Myocyte (in vitro differentiated cells): ENCODE measurements at places on chromosomes 4 and X.

DNA sequence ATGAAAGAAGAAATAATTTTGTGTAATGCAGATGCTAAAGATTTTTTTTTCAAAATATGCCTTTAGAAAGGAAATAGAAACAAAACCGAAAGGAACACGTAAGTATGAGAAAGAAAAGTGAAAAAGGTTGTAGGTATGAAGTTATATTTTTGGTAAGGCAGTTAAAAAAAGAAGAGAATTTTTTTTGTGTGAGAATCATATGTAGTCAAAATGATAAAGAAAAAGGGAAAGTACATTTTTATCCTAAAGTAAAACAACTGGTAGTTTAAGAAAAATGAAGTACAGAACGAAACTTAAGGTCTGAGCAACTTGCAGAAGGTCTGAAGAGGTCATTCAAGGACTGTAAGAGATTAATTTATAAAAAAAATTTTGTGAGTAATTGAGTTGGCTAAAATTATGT, 164.0 kb upstream of the TRAM1L1 start:
- DNase-seq, result no peak

GRCh38 chrX:4397471-4397870, 684.0 kb upstream of the PRKX start:
- DNase-seq, result no peak

DNA sequence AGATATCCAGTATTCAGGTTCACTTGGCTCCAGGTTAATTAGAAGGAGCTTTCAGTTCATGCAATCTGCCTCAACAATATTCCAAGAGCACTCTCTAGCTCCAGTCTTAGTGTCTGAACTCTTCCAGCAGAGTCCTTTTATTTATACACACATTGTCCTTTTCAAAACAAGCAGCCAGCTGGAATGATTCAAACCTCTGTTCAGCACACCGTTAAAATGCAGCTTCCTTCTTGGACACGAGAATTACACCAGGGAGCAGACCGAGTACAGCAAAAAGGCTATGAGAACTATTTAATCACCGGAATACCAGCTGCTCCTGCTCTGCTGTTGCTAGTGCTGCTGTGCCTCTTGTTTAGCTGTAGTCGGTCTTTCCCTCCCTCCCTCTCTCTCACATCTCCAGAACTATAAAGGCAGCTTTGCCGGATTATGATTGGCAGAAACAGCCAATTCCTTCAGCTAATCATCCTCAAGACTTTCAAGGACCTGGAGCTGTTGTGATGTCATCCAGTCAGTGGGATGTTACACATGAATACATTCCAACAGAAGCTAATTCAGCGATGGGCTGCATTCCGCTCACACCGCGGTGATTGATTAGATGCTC, at the start of gene NDST4:
Gene NDST4, minus strand, starts transcription at position 115 of the 601 bp plus-strand sequence. CDS start 36,584 bp downstream, outside the sequence.
- DNase-seq, result peak; percentile 56

- DNase-seq, result no peak
Measured at GRCh38 chr4:147309434-147309833, 171.5 kb upstream of the EDNRA start.

- DNase-seq, result no peak
Measured at GRCh38 chrX:68345025-68345424, 88.3 kb downstream of the OPHN1 start.

DNA sequence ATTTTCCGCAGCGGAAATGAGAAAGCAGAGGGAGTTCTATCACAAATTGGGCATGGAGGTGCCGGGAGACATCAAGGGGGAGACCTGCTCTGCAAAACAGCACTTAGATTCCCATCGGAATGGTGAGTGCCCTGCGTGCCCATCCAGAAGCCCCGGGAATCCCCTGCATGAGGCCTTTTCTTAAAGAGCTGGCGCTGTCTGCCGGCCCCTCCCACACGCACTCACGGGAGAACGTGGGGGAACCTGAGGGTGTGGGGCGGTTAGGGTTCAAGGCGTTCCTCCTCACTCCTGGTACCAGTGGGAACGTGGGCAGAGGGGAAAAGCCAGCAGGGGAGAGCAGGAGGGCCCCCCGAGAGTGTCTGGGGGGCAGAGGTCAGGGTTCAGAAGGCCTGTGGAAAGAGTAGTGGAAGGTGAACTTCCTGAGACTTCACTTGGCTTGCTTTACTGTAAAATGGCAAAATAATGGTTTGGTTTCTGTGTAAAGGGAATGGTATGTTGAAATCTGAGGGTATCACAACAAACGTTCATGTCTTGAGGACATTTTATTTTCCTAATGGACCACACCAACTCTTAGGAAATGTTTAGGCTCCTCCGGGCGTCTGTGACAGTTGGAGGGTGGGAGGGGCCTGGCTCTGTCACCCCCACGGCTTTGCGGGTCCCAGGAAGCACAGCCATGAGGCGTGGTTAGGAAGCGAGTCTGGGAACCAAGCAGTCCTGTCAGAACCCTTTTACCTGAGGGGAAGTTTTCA, 38.0 kb downstream of the PCGF3 start:
- DNase-seq, result no peak

DNA sequence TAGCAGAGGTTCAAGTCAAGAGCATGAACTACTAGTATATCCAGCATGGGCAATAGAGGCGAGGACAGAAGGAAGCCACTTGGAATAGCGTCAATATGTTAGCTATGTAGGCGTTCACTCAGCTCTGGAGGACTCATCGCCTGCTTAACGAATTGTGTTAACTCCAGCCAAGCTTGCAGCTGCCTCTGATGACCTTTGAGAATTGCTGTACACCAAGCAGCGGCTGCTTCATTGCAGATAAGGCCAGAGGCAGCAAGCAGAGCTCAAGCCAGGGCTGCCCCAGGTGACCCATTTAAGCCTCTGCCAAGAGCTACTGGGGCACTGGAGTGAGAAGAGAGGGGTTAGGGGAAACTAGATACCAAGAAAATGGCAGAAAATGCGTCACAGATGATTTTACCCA, 160.2 kb upstream of the IGFBP7 start:
- DNase-seq, result peak; percentile 11

DNA sequence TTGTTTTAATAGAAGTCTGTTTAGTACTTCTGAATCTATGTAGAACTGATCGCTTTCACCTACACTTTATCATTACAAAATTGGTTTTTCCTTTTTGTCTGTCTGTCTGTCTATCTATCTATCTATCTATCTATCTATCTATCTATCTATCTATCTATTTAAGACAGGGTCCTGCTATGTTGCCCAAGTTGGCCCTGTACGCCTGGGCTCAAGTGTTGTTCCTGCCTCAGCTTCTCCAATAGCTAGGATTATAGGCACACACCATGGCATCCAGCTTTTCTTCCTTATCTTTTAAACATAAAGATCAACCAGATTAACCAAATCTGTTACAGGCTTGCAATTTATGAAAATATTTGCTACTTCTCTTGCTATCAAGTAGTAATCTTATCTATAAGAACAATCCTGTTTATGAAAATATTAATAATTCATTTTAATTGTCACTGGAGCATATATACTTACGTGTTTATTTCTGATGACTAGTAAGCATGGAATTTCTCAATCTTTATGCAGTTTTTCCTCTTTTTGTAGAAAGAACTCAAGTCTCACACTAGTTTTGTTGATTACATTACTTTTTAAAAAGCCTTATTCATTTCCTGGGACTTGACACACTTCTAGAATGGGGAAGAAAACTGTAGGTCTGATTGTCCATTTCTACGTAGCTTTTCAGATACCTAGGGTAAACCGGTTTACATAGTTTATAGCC, 24.5 kb downstream of the KIAA0232 start:
- no peak for DNase-seq

DNA sequence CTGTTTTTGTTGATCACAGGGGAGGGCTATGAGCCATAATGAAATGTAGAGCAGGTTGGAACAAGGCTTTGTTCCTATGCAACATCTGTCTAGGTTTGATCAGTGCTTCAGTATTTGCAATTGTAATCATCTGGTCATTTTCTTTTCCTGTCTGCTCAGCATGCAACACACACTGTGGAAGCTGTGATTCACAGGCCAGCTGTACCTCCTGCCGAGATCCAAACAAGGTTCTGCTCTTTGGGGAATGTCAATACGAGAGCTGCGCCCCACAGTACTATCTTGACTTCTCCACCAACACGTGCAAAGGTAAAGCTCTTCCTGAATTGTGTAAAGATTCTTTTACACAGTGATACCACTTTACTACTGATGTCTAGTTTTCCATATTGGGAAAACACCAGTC, 181.9 kb upstream of the ANXA3 start:
- DNase-seq, result no peak

GRCh38 chr4:121199742-121200561, 35.8 kb upstream of the TNIP3 start:
- no peak for DNase-seq

DNA sequence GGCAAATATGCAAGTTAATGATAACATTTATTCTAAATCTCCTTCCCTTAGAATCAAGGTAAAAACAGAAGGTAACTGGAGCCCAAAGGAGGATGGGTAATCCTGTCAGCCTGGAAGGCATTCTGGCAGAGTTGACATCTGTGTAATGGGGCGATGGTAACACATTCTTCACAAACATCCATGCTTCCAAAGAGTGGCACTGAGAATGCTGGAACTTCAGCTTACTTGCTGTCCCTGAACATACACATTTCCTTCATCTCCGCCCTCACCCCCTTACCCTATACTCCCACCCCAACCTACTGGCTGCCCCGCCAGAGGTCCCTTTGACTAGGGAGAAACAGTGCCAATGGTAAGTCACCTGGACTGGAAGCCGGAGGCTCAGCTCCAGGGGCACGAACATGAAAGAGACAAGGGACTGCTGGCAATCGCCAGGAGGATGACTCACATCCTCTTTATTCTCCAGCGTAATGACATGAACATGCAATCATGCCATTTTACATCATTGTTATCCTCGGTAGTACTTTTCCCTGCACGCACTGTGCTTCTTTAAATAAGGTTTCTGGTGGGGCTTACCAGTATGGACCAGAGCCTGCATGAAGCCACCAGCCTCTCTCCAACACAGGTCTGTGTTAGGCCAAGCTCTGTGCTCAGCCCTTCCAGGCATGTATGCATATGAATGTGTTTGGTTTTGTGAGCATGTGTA, 694.2 kb upstream of the TENM3 start:
- DNase-seq, result peak; percentile 53
